CD14-positive monocyte (primary cell): ENCODE measurements at places on chromosomes 3 and 15. TPM values are rescaled to one million over a fixed set of nuclear protein-coding genes. Genes with fewer than 3 reads are reported as not detected.

MAGEL2 gene
- not detected in 2 replicates for polyA plus RNA-seq

GRCh38 chr3:139745831-139746230, 68.1 kb upstream of the NMNAT3 start:
- DNase-seq, result no peak

- DNase-seq, result no peak
Measured at GRCh38 chr15:57797110-57797509, 90.6 kb downstream of the POLR2M start.

DNA sequence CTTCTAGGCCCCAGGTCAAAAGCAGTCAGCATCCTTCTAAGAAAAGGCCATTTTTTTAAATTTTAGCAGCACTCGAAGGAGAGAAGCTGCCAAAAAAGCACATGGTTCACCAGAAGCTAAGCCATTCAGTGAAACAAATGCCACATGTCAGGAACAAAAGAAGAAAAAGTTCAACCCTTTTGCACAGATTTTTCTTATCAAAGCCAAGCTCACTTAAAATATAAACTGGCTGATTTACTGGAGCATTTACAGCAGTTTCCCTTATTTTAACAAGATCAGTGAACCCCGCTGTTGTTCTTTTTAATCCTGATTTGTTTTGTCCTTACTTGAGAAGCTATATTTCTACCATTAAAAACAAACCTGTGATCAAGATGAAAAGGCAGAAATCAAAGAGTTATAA, 46.5 kb upstream of the SYNPR start:
- no peak for DNase-seq

GRCh38 chr15:57646087-57646486, 54.4 kb downstream of the MYZAP start:
- DNase-seq, result no peak

CHST13 gene
- polyA plus RNA-seq, result 41.8 TPM

DNA sequence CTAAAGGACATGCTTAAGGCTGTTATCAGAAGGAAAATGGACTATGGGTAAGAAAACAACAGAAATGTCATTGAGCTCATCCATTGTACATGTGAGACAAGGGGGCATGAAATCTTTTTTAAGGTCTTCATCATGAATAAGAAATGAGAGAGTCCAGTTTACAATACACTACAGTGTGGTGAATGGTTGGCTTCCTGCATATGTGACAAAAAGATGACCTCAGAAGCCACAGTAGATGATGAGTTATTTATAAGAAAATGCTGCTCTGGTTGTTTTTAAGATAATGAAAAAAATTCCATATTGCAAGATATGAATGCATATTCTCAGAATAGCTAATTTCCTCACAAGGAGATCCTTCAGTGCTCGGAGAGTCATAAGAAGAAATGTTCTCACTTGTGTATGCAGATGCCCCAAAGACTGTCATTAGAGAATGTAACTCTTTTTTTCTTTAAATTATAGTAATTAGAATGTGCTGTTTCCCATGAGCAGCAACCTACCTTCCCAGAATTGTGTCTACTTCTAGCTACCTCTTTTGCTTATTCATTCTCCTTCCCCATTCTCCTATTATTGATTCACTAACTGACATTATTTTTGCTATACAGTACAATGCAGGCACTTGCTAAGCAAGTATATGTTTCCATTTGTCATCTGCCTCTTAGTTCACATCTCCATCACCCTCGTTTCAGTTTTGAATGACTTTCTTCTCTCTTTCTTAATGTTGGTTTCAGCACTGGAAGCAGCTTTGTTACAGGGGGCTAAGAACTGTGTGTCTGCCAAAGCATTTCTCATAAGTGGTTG, 152.0 kb upstream of the PEX5L start:
- no peak for DNase-seq

DNA sequence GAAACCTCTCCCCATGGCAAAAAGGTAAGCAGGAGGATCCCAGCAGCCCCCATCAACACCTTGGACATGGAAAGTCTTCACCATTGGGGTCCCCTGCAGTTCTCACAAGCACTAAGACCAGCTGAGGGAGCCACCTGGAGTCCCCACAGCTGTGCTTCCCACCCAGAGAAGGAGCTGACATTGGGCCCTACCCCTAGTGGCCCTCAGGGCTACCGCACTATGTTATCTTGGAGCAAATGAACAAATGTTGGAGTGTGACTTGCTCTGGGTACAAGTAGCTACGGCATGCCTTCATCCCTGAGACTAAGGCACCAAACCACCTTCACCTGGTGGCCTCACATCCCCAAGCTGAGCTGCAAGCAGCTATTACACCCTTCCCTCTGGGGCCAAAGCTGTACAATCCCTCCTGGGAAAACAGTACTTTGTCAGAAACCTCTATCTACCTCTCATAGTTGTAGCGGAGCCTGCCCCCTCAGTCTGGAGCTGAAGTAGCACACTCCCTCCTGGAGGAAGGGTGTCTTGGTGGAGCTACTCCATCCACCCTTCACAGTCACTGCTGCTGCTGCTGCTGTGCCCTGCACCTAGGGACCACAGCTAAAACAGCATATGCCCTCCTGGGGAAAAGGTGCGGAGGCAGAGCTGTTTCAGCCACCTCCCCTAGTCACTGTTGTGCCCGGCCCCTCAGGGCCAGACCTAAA, 42.7 kb downstream of the SERP1 start:
- no peak for DNase-seq

- DNase-seq, result no peak
Measured at GRCh38 chr3:171783086-171783485, 27.2 kb downstream of the PLD1 start.

GRCh38 chr3:153760948-153761347, 360.2 kb upstream of the ARHGEF26 start:
- DNase-seq, result no peak

TEX55 gene
- polyA plus RNA-seq, result not detected in 2 replicates

GREM1 gene
- not detected for polyA plus RNA-seq

THPO gene
- not detected for polyA plus RNA-seq

ITGA11 gene
- not detected for polyA plus RNA-seq

C3orf33 gene
- 0.97 TPM for polyA plus RNA-seq

DNA sequence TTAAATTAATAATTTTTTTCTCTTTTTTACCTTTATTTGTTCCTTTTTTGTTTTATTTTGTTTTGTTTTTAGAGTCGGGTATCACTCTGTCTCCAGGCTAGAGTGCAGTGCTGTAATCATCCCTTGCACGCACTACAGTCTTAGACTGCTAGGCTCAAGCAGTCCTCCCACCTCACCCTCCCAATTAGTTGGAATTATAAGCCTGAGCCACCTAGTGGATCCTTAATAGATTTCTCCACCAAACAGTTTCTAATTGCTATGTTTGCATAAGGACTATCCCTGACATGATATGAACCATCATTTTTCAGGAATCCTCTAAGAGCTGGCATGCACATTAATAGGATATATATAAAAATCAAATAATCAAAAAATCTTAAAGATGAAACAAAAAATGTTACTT, 993.2 kb downstream of the OTOL1 start:
- no peak for DNase-seq

- DNase-seq, result no peak
Measured at GRCh38 chr15:82105451-82106215, 59.8 kb upstream of the MEX3B start.

DNA sequence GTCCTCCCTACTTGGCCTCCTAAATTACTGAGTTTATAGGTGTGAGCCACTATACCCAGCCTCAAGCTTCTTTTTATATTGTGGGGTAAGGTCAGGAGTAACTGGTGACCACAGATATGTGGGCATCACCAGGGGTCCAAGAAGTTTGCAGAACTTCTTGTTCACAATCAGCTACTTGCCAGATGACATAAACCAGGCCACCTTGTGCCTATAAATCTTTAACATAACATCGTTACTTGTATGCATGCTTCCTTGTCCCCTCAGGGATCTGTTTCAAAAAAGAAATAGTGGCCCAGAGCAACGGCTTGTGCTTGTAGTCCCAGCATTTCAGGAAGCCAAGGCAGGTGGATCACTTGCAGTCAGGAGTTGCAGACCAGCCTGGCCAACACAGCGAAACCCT, 115.1 kb upstream of the FAM174B start:
- no peak for DNase-seq

GOLGA6L1 gene
- not detected for polyA plus RNA-seq

DNA sequence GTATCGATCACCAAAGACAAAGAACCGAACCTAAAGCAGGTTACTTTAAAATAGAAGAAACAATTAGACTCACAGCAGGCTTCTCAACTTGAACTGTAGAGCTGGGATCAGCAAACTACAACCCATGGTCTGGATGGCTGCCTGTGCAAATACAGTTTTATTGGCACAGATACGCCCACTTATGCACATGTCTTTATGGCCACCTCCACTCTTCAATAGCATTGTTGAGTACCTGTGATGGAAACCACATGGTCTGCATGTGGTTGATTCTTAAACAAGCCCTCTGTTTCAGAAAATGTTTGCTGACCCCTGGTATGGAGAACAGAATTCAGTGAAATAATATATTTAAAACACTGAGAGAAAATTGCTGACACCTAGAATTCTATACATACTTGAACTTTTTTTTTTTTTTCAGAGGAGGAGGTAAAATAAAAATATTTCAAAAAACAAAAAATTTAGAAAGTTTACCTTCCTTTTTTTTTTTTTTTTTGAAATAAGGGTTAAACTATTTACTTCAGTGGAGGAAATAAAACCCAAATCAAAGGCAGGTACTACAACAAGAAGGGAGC, 263.8 kb upstream of the ATP10A start:
- DNase-seq, result no peak

CD96 gene
- 0.33 TPM for polyA plus RNA-seq

CDHR4 gene
- not detected for polyA plus RNA-seq

FETUB gene
- polyA plus RNA-seq, result not detected

GRCh38 chr3:184908859-184909258, 96.9 kb downstream of the VPS8 start:
- no peak for DNase-seq

DNA sequence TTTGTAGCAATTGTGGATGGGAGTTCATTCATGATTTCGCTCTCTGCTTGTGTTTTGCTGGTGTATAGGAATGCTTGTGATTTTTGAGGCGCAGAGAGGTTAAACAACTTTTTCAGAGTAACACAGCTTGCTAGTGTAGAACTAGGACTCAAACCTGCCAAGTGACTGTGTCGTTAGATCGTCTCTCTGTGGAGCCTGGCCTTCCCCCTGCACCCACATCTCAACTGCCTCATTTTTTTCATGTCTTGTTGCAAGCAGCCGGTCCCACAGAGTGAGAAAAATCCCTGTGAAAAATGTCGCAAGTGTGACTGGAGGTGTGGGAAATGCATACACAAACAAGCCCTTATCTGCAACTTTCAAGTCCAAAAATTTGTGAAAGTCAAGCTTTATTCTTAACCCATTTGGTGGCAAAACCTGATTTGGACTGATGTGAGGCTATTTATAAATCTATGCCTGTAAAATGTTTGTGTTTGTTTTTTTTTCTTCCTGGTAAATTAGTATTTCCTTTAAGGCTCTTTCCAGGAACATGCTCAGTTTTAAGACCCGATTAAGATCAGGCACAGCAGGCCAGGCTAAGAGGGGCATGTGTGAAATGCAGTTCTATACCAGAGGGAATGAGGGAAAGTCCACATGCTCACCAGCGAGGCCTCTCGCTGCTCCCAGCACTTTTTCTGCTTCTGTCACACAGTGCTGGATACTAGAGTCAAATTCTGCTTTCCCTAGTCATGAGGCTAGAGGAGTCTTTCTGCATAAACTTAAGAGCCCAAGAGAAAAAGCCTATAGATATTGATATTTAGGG, 25.8 kb downstream of the ST6GAL1 start:
- DNase-seq, result no peak

DNA sequence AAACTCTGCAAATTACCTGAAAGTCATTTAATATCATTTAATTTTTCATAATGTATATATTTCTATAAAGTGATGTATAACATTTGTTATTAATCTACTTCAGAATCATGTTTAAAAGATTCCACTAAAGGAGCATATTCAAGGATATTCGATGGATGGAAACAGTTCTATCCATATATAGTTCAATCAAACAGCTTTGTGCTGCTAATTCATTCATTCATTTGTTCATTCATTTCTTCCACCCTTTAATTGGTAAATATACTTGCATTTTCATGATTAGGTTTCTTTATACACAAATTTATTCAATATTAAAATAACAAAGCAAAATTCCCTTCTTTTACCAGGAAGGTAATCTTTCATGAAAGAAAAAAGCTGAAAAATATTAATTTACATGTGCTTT, 64.7 kb downstream of the RNF13 start:
- DNase-seq, result no peak

GPR62 gene
- not detected for polyA plus RNA-seq

- DNase-seq, result no peak
Measured at GRCh38 chr3:62557983-62558382, 184.6 kb upstream of the FEZF2 start.

UBL7 gene
- 103 TPM for polyA plus RNA-seq

GALNT15 gene
- polyA plus RNA-seq, result not detected

CHAC1 gene
- polyA plus RNA-seq, result not detected
